ENCODE measurements at places on chromosomes 7 and 10.

DNA sequence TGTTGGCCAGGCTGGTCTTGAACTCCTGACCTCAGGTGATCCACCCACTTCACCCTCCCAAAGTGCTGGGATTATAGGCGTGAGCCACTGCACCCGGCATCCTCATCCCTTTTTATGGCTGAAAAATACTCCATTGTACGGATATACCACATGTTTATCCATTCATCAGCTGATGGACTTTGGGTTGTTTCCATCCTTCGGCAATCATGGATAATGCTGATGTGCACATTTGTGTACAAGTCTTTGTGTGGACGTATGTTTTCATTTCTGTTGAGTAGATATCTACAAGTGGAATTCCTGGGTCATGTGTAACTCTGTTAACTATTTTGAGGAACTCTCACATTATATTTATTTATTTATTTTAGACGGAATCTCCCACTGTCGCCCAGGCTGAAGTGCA lies 5.7 kb upstream of the UCMA start:
- no peak for DNase-seq

GRCh38 chr10:71776481-71776925 lies 3.2 kb upstream of the VSIR start:
- no peak for DNase-seq

- DNase-seq: no peak
These were observed 219.7 kb upstream of the ZMIZ1 start for GRCh38 chr10:78849115-78849514.

GRCh38 chr10:118870467-118871243 lies 115.9 kb upstream of the CACUL1 start:
- DNase-seq: peak; percentile 77

DNA sequence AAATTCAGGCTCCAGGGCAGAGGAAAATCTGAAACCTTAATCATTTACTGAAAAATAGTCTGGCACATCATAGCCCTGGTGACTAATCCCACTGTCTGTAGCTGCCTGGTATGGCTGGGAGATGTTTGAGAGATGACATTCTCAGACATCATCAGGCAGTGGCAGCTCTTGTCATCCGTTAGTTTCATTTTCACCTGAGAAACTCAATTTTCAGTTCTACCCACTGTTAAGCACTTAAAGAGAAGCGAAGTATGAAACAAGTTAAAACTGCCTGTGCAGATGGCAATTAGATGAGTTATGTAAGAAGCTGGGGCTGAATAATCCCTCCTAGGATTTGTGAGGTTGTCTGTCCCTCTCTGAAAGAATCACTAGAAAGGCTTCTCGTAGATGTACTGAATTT lies 150.2 kb downstream of the NSUN6 start:
- DNase-seq: peak; percentile 61

- DNase-seq: no peak
These were observed 275.3 kb downstream of the NRG3 start for GRCh38 chr10:82150123-82150900.

- peak; percentile 79 for DNase-seq
These were observed 239.2 kb upstream of the ZMIZ1 start for GRCh38 chr10:78829565-78829964.

DNA sequence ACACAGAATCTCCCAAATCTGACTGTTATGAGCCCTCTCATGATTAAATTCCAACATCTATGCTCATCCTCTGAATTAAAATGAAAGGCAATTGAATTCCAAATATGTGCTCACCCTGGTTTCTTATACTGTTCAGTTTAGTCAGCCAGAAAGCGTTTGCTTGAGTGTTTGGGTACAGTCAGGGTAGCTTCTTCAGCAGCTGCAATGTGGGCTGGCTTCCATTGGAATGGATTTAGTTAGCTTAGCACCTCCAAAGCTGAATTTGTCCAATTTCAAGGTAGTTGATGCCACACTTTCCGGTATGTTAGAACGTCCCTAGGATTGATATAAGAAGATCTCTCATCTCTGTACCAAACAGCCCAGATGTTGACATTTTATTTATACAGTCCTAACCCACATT lies 9.3 kb downstream of the KLHL7 start:
- DNase-seq: peak; percentile 58

DNA sequence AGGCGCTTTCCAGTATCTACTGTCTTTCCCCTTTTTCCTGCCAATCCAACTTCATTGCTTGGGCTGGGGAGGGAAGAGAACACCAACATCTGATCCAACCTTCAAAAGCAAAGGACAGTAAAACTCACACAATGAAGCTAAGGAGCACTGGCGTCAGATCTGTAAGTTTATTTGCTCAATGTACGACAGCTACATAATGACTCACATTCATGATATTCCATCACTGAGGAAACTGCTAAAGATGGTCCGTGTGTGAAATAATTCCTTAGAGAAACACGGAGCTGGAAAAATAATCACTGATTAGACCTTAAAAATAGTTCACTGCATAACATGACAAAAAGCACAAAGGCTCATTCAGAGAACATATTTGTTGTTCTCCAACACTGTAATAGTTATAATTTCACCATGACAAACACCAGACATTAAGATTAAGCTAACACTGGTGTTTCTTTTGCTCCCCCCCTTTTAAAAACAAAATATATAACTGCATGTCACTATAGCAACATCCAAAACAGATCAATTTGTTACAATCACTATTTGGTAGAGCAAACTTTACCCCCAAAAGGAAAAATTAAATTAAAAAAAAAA lies 24.3 kb downstream of the HSPB1 start:
- no peak for DNase-seq

- no peak for DNase-seq
These were observed 77.6 kb downstream of the GALNT11 start for GRCh38 chr7:152103066-152103465.

DNA sequence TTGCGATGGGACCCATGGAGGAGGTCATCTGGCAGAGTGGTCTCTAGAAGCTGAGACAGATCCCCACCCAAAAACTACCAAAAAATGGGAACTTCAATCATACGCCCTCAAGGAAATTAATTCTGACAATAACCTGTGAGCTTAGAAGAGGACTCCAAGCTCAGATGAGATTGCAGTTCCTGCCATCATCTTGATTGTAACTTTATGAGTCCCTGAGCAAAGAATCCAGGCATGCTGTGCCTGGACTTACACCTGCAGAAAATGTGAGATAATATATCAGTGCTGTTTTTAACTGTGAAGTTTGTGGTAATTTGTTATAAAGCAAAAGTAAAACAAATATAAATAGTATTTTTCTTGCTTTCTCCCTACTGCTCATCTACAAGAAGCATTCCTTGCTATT lies 299.6 kb upstream of the MBL2 start:
- DNase-seq: no peak

GRCh38 chr7:99791021-99791420 lies 7.0 kb upstream of the CYP3A4 start:
- DNase-seq: no peak

DNA sequence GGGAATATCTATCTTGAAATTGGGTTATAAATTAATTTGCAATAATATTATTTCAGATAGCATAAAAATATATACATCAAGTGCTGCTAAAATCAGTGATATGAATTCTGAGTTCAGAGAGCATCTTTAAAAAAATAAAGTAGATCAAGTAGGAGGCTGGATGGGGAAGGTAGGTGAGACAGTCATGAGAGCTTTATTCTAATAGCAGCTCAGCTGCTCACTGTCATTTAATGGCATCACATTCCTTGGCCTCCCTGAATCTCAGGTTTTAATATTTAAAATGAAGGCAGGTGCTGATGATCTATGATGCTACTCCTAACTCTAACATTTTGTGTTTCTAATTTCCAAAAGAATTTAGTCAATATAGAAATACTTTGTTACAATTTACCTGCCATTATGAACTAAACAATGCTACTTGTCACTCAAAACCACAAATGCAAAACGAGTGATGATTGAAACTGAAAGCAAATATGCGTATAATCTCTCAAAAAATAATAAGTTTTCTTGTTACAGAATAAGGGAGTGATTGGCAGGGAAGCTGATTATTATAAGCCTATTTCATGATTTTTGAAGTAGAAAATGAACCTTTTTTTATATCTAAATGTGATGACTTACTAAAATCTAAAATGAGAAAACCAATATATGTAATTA lies 147.6 kb upstream of the CSTF2T start:
- no peak for DNase-seq

- DNase-seq: no peak
These were observed 108.2 kb downstream of the PFKFB3 start for GRCh38 chr10:6310977-6311376.

DNA sequence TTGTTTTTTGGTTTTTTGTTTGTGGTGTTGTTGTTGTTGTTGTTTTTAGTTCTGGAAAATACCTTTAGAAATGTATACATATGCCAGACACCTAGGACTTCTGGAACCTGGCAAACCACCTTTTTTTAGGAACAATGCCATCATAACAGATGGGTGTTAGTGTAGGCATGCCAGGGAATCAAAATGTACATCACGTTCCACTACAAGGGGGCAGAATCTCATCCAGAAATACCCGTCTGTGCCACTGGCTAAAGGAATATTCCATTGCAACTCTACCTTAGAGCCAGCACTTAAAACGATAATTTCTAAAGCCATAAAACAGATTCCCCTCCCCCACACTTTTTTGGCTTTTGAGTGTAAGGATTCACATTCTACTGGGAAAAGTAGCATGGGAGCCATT lies 239.8 kb downstream of the ETV1 start:
- DNase-seq: no peak

DNA sequence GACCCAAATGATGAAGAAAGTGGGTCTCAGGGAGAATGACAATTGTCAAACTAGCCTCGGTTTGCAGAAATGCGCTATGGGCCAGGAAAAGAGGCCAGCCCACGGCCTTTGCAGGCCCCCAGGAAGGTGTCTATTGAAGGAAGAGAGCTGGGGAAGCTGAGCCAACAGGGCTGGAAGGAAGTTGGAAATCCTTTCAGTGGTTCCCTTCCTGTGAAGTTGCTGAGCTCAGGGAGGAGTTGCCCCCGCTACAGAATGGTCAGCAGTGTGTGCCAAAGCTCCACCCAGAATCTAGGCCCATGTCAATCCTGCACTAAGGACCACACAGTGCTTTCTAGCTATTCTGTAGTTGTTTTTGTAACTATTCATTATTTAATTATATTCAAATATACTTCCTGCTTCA lies 91.6 kb upstream of the ANLN start:
- DNase-seq: no peak

DNA sequence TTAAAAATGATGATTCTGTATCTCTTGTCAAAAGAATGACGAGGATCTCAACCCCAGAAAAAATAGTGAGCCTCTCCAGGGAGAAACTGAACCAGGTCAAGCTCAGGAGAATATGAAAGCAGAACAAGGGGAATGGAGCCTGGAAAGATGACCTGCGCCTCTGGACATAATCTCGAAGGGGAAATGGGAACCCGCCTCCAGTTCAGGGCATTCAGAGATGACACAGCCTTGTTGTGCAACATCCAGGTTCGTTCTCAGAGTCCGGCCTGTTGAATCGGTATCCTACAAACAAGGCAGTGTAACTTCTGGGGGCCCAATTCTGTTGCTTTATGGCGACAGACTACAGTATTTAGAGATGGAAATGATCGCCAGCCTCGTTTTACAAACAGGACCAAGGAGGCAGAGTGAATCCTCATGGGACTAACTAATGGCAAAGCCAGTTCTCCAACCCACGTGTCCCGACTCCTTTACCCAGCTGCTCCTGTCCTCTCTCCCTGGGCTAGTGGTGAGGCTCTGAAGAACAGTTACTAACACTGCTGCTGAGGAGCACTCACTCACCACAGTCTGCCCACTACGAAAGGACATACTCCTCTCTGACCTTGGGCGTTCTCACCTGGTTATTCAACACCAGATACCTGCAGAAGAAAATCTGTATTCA lies 67.6 kb downstream of the JAZF1 start:
- DNase-seq: no peak

DNA sequence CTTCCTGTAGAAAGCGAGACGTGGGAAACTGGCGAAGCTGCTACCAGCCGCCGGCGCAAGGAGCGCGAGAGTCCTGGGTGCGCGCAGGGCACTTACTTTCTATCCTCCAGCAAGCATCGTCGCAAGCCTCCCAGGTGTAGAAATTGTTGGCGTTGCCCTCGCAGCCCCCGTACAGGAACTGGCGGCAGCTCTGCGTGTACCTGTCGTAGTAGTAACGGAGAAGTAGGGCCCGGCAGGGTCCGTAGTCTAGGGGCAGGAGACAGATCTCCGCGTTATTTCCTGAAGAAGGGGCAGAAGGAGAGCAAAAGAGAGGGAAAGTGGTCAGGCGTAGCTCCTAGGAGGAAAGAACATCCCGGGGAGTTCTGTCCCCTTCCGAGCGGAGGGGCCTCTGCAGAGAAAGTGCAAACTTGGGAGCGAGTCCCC lies 501 bp downstream of the TFPI2 start:
- peak; percentile 67 for DNase-seq
